ENCODE measurements at places on chromosomes 16 and 17. TPM values are rescaled to one million over a fixed set of nuclear protein-coding genes. Genes with fewer than 3 reads are reported as not detected.
A peak's percentile ranks its signal among the peaks of the same experiment; 100 is the strongest.

- H3K27me3 ChIP-seq: no peaks in the 10 kb centered on the region
- no peak overlapping the region for H3K4me3 ChIP-seq
- peak overlapping the region; percentile 78 for H3K27ac ChIP-seq
- H3K4me1 ChIP-seq: peaks cover 4% of the 10 kb centered on the region
- peak; percentile 49 for DNase-seq
Measured at GRCh38 chr16:75065149-75065505, 51.5 kb downstream of the LDHD start.

The OR1F1 gene
- total RNA-seq: not detected

DNA sequence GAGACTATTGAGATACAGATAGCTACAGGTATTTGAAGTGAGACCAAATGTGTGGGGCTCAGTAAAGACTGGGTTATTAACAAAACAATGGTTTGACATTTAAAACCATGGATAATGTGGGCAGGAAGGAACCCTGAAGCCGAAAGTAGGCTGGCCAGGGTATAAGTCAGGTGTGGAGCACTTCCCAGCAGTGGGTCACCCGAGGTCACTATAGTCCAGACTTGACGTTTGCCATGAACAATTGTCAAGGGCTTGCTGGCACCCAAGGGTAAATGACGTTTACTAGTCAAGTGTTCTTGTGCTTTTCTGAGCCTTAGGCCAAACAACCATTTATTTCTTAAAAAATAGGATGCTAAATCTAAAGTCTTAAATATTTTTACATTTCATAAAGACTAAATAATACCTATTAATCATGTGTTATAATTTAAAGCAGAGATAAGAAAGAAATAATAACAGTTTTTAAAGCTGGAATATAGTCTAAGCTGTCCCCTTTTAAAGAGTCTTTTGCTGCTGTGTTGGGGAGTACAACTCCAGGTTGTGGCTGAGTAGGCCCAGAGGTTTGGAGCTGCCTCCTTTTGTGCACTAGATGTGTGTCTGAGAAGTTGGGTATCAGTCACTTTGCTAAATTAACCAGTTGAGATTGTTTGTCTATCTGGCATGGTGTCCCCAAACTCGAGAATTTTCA, 15.7 kb downstream of the ALDH3A2 start:
- peaks cover 5% of the 10 kb centered on the region for H3K36me3 ChIP-seq
- no peak overlapping the region for H3K4me3 ChIP-seq
- no peaks in the 10 kb centered on the region for H3K4me1 ChIP-seq
- DNase-seq: no peak

- DNase-seq: no peak
- no peak overlapping the region for H3K27ac ChIP-seq
- no peak overlapping the region for H3K4me3 ChIP-seq
- no peaks in the 10 kb centered on the region for H3K4me1 ChIP-seq
Measured at GRCh38 chr16:23114131-23114904, 34.9 kb downstream of the USP31 start.

DNA sequence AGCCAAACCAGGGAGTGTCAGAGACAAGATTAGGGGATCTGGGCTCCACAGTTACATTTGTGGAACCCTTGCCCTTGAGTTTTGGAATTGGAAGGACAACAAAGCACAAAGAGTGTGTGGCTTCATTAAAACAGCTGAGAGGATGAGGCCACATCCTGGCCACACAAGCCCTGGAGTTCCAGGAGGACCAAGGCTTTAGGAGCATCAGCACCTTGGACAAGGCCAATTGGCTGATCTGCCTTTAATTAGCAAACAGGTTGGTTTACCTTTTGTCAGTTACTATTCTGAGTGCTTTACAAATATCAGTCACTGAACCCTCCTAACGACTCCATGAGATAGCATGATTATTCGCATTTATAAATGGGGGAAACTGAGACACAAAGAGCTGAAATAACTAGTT, 54.7 kb downstream of the SLC6A2 start:
- H3K4me1 ChIP-seq: no peaks in the 10 kb centered on the region
- H3K4me3 ChIP-seq: no peak overlapping the region
- no peaks in the 10 kb centered on the region for H3K36me3 ChIP-seq
- no peak overlapping the region for H3K27ac ChIP-seq
- no peaks in the 10 kb centered on the region for H3K27me3 ChIP-seq
- no peak for DNase-seq

The CACNG3 gene
- total RNA-seq: not detected

DNA sequence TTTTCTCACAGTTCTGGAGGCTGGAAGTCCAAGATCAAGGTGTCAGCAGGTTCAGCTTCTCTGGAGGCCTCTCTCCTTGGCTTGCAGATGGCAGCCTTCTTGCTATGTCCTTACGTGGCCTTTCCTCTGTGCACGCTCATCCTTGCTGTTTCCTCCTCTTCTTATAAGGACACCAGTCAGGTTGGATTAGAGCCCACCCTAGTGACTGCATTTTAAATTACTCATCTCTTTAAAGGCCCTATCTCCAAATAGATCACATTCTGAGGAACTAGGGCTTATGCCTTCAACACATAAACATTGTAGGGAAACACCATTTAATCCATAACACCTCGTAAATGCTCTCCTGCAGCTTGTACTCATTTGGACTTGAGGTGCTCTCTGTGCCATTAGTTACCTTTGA, 36.3 kb downstream of the DHRS7C start:
- no peak overlapping the region for H3K4me3 ChIP-seq
- no peaks in the 10 kb centered on the region for H3K36me3 ChIP-seq
- DNase-seq: no peak
- H3K4me1 ChIP-seq: no peaks in the 10 kb centered on the region
- no peak overlapping the region for H3K27ac ChIP-seq
- H3K27me3 ChIP-seq: no peaks in the 10 kb centered on the region

DNA sequence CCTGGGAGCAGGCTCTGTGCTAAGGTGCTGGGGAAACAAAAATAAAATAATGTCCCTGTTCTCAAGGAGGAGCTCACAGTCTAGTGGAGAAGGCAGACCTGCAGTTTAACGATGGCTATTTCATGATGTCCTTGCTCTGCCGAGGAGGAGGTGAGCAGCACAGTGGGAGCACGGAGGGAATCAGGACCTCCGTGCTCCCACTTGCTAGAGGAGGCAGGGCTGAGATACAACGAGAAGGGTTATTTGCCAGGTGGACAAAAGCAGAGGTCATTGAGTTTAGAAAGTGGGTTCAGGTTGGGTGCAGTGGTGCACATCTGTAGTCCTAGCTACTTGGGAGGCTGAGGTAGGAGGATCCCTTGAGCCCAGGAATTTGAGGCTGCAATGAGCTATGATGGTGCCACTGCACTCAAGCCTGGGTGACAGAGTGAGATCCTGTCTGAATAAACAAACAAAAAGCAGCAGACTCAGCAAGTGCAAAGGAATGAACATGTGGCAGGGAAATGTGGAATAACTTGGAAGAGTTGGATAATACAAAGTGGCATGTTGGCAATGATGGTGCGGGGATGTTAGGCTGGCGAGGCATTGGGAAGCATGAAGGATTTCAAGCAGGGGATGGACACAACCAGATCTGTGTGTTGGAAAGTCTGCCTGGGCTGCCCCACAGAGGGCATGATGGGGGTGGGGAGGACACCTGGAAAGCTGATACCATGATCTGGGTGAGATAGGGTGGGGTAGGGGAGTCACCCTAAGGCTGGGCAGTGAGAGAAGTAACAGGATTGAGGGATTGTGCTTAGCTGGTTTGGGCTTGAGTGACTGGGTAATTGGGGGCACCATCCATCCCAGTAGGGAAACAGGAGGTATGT, 12.8 kb upstream of the TNS4 start:
- H3K4me1 ChIP-seq: peaks cover 18% of the 10 kb centered on the region
- H3K4me3 ChIP-seq: no peak overlapping the region
- H3K36me3 ChIP-seq: no peaks in the 10 kb centered on the region
- H3K27ac ChIP-seq: no peak overlapping the region

DNA sequence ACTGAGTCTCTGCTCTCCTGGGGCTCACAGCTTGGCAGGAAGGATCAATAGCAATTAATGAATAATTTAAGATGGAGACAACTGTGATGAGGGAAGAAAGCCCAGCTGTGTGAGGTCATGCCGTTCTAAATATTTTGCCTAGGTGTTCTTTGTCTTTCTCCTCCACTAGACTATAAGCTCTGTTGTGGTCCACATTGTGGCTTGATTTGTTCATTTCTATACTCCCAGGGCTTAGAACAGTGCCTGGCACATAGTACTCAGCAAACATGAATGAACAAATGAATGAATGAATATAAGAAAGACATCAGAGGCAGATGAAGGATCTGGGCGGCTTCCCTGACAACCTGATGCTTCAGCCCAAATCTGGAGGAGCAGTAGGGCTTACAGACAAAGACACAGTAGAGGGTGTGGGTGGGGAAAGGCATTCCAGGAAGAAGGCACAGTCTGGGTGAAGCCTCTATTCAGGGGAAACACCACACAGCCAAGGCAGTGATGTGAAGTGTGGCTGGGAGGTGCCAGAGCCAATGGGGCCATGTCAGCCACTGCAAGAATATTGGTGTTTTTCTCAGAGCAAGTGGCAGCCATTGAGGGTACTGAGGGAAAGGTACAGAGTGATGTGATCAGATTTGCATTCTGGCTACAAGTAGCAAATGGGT, 8.3 kb downstream of the CDH13 start:
- DNase-seq: no peak
- no peak overlapping the region for H3K4me3 ChIP-seq
- no peaks in the 10 kb centered on the region for H3K36me3 ChIP-seq
- no peaks in the 10 kb centered on the region for H3K27me3 ChIP-seq

The SPATA22 gene
- total RNA-seq: not detected

DNA sequence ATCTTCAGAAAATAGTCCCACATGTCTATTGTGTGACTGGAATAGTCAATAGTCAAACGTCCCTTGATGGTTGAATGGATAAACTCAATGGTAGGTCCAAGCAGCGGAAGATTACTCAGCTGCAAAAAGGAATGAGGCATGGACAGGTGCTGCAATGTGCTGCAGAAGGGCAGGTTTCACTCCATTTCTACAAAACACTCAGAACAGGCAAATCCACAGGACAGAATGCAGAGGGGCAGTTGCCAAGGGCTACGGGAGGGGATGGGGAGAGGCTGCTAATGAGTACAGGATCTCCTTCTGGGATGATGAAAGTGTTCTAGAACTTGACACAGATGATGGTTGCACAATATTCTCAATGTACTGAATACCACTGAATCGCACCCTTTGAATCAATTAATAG, 151.0 kb downstream of the RBFOX3 start:
- H3K36me3 ChIP-seq: no peaks in the 10 kb centered on the region
- no peak overlapping the region for H3K27ac ChIP-seq
- H3K4me1 ChIP-seq: no peaks in the 10 kb centered on the region
- H3K4me3 ChIP-seq: no peak overlapping the region
- DNase-seq: no peak

DNA sequence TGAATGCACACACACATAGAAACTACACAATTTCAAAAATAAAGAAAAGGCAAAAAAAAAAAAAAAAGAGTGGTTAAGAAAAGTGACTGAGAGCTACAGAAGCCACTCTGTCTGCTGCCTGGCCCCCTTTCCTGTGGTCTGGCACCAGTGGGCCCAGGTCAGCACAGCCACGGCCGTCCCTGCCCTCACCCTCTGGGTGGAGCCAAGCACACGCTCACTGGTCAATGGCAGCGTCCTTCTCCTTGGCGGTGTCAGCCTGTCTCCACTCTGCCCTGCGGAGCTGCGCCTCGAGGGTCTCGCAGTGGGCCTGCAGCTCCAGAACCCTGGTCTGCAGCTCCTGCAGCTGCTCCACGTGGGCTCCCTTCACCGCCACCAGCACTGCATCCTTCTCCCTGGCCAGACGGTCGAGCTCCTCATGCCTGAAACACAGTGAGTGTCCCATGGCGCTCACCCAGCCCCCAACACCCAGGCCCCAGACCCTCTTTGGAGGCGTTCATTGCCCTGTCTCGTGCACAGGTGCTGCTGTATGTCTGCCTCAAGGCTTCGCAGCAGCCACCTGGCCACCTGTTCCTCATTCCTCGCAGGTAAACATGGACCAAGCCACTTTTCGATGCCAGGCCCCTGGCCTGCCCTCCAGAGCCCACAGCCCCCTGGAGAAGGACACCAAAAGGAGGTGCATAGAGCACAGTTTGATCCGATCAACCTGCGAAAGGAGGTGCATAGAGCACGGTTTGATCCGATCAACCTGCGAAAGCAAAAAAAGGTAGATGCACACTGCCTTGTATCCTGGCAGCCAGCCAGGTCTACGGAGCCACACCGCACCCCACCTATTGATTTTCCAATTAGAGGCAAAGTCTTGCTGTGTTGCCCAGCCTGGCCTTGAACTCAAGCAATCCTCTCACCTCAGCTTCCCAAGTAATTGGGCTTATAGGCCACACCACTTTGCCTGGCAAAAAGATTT, 24.4 kb downstream of the CCDC57 start:
- H3K36me3 ChIP-seq: no peaks in the 10 kb centered on the region
- no peak overlapping the region for H3K4me3 ChIP-seq
- no peaks in the 10 kb centered on the region for H3K27me3 ChIP-seq
- H3K4me1 ChIP-seq: no peaks in the 10 kb centered on the region

- DNase-seq: no peak
- H3K4me3 ChIP-seq: no peak overlapping the region
- no peaks in the 10 kb centered on the region for H3K27me3 ChIP-seq
- no peaks in the 10 kb centered on the region for H3K4me1 ChIP-seq
- no peaks in the 10 kb centered on the region for H3K36me3 ChIP-seq
Measured at GRCh38 chr16:5019775-5020174, 14.0 kb downstream of the NAGPA start.

DNA sequence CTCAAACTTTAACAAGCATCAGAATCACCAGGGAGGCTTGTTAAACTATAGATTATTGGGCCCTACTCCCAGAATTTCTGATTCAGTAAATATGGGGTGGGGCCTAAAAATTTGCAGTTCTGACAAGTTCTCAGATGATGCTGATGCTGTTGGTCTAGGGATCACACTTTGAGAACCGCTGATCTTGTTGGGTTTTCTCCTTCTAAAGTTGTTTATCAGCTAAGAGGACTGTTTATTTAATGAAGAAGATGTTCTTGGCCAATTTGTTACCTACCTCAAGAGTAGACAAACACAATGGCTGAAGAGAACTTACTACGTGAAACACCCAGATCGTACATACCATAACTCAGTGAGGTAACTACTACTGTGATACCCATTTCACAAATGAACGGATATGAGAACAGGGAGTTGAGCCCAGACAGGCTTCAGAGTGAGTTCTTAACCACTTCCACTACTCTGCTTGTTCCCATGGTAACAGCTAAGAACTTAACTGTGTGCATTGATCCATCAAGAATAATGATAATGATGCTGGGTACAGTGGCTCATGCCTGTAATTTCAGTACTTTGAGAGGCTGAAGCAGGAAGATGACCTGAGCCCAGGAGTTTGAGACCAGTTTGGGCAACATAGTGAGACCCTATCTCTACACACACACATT, 85.3 kb upstream of the NSRP1 start:
- DNase-seq: no peak
- no peaks in the 10 kb centered on the region for H3K36me3 ChIP-seq
- no peaks in the 10 kb centered on the region for H3K4me1 ChIP-seq

The CLUH gene
- total RNA-seq: 111 TPM

GRCh38 chr16:31297496-31297895, 37.7 kb downstream of the ITGAM start:
- H3K27ac ChIP-seq: no peak overlapping the region
- no peak for DNase-seq
- no peaks in the 10 kb centered on the region for H3K4me1 ChIP-seq
- H3K27me3 ChIP-seq: no peaks in the 10 kb centered on the region
- no peak overlapping the region for H3K4me3 ChIP-seq
- no peaks in the 10 kb centered on the region for H3K36me3 ChIP-seq
